ENCODE measurements at places on chromosomes 2 and 18.

GRCh38 chr2:22801071-22801470 is 583.9 kb upstream of the KLHL29 start:
- no peak for DNase-seq

- DNase-seq, result no peak
Observed at GRCh38 chr18:10130606-10131005, 216.8 kb downstream of the VAPA start.

- no peak for DNase-seq
Observed at GRCh38 chr2:100470898-100471514, 724 bp downstream of the NMS start.

DNA sequence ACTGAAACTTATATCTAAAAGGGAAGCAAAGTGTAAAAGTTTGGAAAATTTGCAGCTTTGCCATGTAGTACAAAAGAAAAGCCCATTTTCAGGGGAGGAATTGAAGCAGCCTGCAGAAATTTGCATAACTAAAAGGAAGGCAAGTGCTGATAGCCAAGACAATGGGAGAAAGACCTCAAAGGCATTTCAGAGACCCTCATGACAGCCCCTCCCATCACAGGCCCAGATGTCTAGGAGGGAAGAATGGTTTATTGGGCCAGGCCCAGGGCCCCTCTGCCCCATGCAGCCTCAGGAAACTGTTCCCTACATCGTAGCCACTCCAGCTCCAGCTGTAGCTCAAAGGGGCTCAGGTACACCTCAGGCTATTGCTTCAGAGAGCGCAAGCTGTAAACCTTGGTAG is 14.4 kb upstream of the WDR75 start:
- DNase-seq, result peak; percentile 71

GRCh38 chr18:31197676-31198075 is 35.0 kb upstream of the DSC1 start:
- no peak for DNase-seq

DNA sequence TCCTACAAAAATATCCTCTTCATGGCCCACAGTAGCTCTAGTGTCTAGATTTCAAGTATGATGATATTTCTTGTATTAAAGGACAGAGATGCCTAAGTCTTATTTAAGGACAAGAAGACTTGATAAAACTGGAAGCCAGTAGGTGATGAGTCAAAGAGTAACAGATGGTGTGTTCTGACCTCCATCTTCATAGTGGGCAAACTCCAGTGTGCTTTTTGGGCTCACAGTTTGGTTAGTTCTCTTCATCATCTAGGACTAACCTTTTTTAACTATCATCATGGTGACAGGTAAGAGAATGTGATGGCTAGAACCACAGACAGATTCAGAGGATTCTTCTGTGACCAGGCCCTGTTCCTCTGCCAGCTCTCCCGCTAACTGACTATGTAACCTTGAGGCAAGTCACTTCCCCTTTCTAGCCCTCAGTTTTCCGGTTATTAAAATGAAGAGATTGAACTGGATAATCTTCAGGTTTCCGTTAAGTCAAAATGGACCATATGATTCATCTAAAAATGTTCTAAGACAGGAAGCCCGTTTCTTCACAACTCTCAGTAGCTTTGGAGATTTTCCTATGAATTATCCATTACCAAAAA is 140.3 kb upstream of the RASGRP3 start:
- no peak for DNase-seq

DNA sequence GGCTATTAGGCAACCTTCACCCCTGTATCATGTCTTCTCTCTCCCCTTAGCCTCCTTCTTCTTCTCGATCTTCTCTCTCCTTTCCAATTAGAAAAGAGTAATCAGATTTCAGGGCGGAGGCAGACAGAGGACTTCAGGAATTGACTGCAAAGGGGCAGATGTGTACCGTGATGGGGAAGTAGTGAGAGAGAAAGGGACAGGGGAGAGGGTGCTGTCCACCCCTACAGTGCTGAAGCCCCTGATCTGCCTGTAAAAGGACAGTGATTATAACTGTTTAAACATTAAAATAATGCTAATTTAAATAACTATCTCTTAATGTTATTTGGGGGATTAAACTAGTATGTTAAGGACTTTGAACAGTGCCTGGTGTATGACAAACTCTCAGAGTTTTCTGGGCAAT is 178.5 kb downstream of the ACTR3 start:
- peak; percentile 13 for DNase-seq

DNA sequence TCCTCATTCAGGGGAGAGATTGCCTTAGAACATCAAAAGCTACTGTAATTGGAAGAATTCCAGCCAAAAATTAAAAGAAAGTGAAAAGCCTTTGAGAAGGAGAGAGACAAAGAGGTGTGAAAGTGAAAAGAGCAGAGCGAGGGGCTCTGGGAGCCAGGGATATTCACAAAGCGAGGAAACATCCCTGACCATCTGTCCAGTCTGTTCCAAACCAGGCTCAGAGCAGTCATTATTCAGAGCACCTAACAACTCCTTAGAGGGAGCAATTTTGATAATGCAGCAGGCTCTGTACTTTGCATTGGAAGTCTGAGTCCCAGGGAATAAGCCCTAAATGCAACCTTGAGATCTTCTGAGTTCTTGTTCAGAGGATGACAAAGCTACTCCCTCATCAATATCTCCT is 119.1 kb upstream of the LYPD1 start:
- DNase-seq, result no peak

DNA sequence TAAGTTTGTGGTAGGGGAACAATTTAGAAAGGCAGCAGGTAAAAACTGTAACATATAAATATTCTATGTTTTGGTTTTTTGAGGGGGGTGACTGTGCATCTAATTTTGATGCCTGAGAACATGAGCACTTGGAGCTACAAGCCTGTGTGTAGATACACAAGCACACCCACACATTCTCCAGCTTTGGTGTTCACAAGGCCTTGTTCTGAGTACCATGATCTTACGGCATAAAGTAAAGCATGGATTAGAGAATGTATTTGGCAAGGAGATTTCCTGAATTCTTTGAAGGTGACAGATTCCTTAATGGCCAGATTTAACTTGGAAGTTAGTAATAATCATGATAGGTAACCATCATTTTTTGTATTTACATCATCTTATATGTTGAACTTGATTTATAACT is 42.7 kb downstream of the MAP3K20 start:
- no peak for DNase-seq

- DNase-seq, result no peak
Observed at GRCh38 chr2:227889336-227889735, 17.9 kb downstream of the DAW1 start.

GRCh38 chr2:231337807-231338759 is 57.4 kb upstream of the B3GNT7 start:
- no peak for DNase-seq

- no peak for DNase-seq
Observed at GRCh38 chr2:233519787-233520611, 46.6 kb downstream of the USP40 start.
